RCC 7860 (cell line): ENCODE measurements at places on chromosomes 11 and 22.

DNA sequence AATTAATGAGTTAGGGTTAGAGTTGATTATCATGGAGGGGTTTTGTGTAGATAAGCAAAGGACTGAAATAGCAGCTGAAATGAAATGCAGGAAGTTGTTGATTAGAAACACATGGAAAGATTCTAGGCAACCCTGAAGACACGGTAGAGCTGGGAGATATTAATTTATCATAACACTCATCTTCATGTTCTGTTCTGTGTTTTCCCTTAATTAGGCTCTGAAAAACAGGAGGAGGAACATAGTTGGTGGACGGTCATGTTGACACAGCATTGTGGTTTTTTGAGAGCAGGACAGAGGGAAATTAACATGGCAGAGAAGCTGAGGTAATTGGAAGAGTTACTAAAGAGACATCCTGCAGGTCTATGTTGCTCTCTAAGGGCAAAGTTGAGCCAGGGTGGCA, 138.8 kb upstream of the UBASH3B start:
- DNase-seq = no peak

GRCh38 chr22:44256556-44257485, 55.9 kb downstream of the SHISAL1 start:
- DNase-seq = no peak

GRCh38 chr11:134120921-134121526, 52.2 kb downstream of the JAM3 start:
- no peak for DNase-seq

- DNase-seq = no peak
Observed at GRCh38 chr11:131652231-131652630, 281.8 kb downstream of the NTM start.

- DNase-seq = no peak
Observed at GRCh38 chr11:26442131-26442530, 110.2 kb downstream of the ANO3 start.

DNA sequence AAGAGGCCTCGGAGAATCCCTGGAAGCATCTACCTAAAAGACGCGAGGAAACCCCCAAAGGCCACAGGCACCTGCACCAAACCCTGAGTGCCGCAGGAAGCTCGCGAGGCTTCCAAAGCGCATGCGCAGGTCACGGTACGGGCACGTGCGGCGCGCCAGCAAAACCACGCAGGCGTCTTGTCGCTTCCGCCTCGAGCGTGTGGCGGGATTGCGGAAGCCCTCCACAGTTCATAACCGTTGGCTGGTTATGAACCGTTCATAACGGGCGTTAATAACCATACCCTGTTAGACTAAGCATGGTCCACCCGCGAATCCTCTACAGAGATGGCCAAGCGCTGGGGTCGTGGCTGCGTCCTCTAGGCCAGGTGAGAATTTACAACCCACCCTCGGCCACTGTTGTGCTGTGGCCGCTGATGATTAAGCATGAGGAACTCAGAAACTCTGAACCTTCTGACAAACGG, 46.4 kb downstream of the MORC2 start:
- no peak for DNase-seq

GRCh38 chr11:6526411-6527135, 29.5 kb downstream of the DNHD1 start:
- no peak for DNase-seq

DNA sequence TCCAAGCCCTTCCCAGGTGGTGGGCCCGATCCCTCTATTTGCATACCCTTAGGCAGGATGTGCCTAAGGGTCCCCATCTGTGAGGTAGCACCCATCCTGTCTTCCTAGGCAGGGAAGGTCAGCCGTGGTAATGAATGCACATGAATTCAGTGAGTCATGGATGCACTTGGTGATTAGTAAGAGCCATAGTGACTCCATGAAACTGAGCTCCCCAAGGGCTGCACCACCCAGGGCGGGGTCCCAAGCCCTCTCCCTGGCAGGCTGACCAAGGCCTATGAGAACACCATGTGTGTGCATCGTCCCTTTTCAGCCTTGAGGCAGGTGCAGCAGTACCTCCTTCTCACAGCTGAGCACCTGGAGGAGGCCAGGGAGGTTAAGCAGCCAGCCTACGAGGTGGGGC, 15.6 kb upstream of the SUSD2 start:
- peak; percentile 14 for DNase-seq

DNA sequence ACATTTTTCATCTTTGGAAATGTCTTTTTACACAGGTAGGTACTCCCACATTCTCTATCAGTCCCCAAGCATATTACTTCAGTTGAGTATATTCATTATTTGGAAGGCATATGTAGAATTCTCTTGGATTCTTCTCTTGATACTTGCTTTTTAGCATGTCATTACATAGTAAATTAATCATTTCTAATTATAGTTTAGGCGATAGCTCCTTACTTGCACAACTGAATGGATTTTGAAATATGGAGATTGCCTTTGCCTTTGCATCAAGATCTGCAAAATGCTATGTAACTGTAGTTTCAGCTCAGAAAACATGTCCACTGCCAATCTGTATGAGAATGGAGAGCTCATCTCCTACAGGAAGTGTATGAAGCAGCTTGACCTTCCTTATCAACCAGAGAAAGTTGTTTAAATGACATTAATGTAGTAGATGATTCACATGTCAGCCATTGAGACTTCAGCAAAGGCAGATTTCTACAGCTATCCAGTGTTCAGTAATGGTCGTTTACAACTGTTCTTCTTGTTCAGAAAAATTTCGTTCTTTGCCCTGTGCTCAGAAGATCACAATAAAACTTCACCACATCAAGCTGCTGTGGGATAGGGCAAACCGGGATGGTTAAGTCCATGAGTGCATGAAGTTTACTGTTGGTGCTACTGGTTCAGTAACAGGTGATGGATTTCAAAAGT, 61.6 kb downstream of the PPP6R3 start:
- no peak for DNase-seq

DNA sequence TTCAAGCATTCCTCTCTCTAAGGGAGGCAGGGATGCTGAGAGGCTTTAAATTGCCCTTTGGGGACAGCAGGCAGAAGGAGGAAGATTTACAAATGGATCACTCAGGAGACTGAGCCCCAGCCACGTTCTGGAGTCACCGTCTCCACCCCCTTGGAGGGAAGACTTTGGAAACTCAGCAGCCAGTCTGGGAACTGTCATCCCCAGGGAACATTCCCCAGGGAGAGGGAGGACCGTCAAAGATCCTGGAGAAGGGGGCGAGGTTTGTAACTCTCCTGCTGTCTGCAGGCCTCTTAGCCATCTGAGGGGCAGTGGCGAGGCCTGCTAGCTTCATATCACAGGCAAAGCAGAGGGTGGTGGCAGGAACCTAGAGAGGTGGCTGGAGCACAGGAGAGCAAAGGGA, 56.1 kb upstream of the SLC22A12 start:
- DNase-seq = no peak

- no peak for DNase-seq
Observed at GRCh38 chr22:17958166-17958565, 66.2 kb downstream of the MICAL3 start.

- DNase-seq = no peak
Observed at GRCh38 chr11:68968306-68969250, 12.2 kb downstream of the MRGPRD start.

GRCh38 chr22:48517039-48518030, 1310.3 kb downstream of the BRD1 start:
- no peak for DNase-seq

DNA sequence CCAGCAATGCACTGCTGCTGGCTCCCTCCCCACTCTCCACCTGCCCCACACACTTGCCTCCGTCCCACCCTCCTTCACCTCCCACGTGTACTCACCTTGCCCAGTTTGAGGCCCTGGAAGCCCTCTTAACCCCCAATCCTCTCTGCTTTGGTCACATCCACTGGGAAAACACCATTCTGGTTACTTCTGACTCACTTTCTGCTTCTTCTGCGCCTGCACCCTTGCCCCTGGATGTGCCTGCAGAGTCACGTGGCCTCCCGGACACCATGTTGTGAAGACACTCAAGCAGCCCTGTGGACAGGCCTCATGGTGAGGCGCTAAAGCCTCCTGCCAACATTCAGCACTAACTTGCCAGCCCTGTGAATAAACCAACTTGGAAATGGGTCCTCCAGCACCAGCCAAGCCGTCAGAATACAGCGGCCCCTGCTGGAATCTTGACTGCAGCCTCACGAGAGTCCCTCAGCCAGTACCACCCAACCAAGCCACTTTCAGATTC, 2.6 kb upstream of the NAALADL1 start:
- DNase-seq = no peak

- DNase-seq = no peak
Observed at GRCh38 chr11:68674461-68674860, 9.9 kb upstream of the GAL start.

DNA sequence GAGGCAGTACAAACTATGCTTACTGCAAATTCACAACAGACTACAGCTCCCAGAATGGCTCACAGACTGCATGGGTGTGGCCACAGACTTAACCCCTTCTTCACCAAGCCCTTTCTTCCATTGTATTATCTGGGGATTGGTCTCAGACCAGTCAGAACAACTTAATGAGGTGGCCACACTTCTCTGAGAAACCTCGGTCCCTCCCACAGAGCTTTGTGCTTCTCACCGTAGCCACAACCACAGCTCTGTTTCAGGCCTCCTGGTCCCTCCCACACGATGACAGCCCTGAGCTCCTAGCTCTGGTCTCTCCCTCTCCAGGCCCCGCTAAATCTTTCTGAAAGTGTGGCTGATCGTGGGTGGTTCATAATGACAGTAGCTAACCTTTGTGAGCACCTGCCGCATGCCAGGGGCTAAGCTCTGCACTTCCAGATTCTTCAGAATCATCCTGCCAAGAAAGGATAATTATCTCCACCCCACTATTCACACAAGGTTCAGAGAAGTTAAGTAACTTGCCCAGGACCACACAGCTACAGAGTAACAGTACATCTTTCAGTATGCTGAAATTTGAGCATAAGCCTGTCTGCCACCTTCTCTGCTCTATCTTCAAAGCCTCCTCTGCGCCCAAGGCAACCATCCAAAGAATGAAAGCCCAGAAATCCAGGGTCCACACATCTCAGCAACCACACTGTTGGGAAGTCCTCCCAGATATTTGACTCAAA, 5.4 kb downstream of the PDE2A start:
- DNase-seq = no peak
